SJCRH30 (cell line): ENCODE measurements at places on chromosomes 5 and 9.

GRCh38 chr5:119385536-119386128 is 29.8 kb downstream of the TNFAIP8 start:
- no peak for DNase-seq

DNA sequence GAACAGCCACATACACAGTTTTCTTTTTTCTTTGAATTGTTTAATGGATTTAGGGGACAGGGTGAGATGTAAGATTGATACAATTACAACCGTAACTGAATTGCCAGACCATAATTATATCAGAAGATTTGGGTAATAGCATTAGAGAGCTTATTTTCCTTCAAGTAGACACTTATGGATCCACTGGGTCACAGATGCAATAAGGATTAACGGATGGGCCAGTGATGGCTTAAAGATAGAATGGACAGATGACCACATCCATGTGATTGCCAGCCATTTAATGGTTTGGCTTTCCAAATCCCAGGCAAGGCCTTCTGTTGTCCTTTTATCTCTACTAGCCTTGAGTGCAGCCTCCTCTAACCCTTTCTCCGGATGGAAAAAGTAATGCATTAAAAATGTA is 94.7 kb upstream of the NUDT12 start:
- DNase-seq: no peak

DNA sequence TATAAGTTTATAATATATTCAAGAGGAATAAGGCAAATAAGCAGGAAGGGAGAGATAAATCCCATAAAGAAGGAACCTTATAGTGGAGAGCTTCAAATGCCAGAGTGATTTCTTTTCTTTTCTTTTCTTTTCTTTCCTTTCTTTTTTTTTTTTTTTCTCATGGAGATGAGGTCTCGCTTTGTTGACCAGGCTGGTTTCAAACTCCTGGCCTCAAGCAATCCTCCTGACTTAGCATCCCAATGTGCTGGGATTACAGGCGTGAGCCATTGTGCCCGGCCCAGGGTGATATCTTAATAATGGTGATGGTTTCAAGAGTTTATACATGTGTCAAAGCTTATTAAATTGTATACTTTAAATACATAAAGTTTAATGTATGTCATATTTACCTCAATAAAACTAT is 19.6 kb upstream of the FOCAD start:
- DNase-seq: no peak

DNA sequence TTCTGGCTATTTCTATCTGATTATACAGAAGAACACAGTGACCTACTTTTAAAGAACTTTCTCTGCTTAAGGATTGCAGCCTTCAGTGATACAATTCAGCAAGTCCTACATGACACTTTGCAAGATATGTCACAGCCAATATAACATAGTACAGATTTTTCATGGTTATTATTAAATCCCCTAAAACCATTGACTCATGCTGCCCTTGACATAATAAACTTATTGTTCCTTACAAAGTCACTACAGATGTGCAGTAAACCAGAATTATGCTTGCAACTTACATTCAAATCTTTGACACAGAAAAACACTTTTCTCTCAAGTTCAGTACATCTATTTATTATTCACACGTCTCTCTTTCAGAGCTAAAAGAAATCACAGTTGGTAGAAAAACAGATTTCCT is 1136.3 kb upstream of the ACO1 start:
- no peak for DNase-seq

- DNase-seq: peak; percentile 57
Observed at GRCh38 chr5:77991084-77991483, 214.9 kb upstream of the TBCA start.

DNA sequence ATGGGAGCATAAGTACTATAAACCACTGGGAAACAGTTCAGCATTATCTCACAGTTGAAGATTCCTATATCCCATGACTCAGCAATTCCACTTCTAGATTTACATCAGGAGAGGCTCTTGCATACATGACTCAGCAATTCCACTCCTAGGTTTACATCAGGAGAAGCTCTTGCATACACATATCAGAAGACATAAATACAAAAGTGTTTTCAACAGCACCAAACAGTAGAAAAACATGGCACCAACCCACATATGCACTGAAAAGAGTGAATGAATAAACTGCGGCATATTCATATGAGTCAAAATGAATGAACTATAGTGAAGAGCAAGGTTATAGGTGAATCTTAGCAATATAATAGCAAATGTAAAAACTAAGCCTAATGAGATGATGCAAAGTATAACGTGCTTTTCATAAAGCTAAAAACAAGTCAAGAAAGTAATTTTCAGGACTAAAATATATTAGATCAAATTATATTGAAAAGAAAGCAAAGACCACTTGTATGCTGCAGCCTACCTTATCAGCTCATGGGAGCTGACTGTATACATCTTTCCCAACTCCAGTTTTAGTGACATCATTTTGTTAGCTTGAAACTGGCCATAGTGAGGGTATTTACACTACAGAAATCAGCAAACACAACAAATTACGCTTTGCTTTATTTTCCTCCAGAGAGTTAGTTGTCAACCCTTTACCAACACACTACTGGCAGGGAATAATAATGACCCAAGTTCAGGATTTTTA is 95.8 kb downstream of the ANKRD18B start:
- peak; percentile 61 for DNase-seq

- DNase-seq: peak; percentile 29
Observed at GRCh38 chr5:127228540-127229184, 61.9 kb upstream of the MEGF10 start.

- DNase-seq: no peak
Observed at GRCh38 chr5:61686491-61687257, 354.6 kb downstream of the ZSWIM6 start.

GRCh38 chr5:109931049-109931780 is 241.5 kb downstream of the MAN2A1 start:
- no peak for DNase-seq

- no peak for DNase-seq
Observed at GRCh38 chr5:169114466-169115065, 186.4 kb downstream of the SLIT3 start.

DNA sequence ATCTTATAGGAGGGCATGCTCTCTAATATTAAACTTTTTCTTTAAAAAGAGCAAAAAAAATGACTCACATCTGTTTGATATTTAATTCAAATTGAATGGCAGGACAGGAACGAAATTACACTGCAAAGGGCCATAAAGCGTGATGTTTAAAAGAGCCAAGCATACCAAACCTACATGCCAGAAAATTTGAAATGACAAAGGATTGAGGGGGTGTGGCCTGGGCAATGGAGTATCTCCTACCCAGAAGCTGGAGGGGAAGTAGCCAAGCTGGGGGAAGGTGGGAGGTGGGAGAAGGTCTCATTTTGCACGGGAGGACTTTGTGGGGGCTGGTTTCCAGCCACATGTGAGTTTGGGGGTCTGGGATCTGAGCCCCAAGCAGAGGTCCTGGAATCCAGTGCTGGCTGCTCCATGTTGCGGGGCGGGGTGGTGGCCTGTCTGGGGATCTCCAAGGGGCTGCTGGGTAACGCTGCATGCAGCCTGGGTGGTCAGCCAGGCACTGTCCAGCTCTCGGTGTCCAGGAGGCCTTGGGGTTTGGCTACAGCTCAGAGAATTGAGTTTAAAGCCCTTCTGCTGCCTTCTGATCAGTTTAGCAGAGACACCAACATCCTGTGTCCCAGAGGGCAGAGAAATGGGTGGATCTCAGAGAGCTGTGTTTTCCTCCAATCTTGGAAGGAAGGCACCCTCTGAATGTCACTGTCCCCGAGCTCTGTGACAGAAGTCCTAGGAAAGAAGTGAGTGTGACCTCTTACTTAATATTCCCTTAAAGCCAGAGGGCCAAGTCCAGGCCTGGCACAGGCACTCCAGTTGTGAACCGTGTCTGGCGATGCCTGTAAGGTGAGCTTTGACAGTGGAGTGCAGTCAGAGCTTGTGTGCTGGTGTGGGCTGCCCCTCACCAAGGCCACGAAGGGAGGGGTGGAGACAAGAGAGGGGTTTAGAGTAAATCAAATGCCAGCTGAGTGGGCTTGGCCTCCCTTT is 7.6 kb downstream of the DCANP1 start:
- DNase-seq: no peak

GRCh38 chr9:12178634-12179033 is 514.6 kb upstream of the TYRP1 start:
- no peak for DNase-seq

GRCh38 chr9:84959339-84959738 is 289.8 kb downstream of the NTRK2 start:
- no peak for DNase-seq

- DNase-seq: no peak
Observed at GRCh38 chr9:91065231-91066041, 263.8 kb downstream of the SYK start.

- no peak for DNase-seq
Observed at GRCh38 chr5:80248378-80248777, 7.5 kb downstream of the SERINC5 start.

DNA sequence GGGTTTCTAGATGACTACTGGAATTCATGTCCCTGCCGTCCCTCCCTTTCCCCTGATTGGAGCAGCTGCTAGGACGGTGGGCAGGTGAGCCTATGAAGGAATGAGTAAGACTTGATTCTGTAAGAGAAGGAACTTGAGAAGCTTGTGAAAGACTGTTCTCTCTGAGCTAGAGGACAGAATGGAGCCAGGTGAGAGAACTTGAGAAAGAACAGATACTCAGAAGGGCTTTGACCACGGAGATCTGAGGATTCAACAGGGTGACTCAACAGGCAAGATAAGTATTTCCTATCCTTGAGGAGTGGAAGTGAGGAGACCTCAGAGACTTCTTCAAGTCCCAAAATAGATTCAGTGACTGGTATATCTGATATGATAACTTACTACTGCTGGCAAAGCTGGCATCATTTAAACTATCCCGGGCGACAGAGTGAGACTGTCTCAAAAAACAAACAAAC is 41.9 kb downstream of the HSDL2 start:
- no peak for DNase-seq
